ENCODE measurements at places on chromosomes 16 and 17.

- DNase-seq: no peak
Measured at GRCh38 chr17:82492643-82493225, 26.8 kb upstream of the FOXK2 start.

DNA sequence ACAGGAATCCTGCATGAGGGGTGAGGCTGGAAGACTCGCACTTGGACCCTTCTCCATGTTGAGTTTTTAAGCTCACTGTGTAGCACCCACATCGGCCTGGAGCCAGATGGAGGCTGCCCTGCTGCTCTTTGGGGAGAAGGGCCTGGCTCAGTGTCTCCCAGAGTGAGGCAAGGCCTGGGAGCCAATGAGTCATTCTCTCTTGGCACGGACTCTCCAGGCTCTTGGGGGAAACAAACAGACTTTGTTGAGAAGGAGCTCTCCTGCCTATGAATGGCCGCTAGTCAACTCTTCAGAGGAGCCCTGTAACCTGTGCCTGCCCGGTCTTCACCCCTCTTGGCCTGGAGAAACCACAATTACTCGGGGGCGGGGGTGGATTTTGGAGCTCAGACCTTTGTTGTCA lies 50.8 kb upstream of the MAF start:
- no peak for DNase-seq

GRCh38 chr16:17802571-17802970 lies 331.8 kb upstream of the XYLT1 start:
- DNase-seq: no peak

- no peak for DNase-seq
Measured at GRCh38 chr16:10300905-10301304, 85.0 kb upstream of the ATF7IP2 start.

DNA sequence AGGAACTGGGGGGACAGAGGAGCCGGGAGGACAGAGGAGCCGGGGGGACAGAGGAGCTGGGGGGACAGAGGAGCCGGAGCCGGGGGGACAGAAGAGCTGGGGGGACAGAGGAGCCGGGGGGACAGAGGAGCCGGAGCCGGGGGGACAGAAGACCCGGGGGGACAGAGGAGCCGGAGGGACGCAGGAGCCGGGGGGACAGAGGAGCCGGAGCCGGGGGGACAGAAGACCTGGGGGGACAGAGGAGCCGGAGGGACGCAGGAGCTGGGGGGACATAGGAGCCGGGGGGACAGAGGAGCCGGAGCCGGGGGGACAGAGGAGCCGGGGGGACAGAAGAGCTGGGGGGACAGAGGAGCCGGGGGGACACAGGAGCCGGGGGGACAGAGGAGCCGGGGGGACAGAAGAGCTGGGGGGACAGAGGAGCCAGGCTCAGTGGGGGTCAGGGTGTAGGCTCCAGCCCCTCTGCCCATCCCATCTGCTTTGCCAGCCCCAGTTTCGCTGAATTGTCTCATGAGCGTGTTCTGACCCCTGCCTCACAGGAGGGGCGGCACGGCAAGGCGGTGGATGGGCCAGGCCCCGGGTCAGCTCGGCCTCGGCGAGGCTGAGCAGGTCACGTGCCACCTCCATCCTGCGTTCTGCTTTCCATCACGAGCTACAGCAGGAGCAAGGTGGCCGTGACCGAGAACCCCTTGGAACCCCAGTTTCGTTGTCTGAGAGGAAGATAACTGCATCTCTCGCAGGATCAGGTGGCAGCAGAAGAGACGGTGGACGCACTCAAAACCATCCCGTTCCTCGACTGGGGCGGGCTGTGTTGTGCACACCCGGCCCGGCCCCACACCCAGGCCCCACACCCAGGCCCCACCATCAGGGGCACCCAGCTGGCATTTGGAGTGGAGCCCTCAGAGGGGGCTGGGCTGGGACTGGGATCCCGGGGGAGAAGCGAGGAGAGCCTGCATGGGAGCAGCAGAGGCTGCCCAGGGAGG lies 26.1 kb upstream of the CBFA2T3 start:
- DNase-seq: no peak

GRCh38 chr16:6035161-6035560 lies 937.6 kb upstream of the EEF2KMT start:
- no peak for DNase-seq
